ENCODE measurements at places on chromosomes 13 and 19.

- no peak for DNase-seq
Measured at GRCh38 chr19:9130965-9131364, 4.2 kb upstream of the OR7G3 start.

DNA sequence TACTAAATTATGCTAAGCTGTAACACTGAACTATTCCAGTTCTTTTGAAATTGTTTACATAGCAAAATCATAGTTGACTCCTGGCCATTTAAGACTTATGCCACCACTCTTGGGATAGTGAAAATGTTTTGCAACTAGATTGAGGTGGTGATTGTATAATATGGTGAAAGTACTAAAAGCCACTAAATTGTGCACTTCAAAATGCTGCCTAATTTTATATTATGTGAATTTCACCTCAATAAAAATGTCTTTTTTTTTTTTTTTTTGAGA is 5.0 kb upstream of the SAE1 start:
- DNase-seq, result no peak

- DNase-seq, result no peak
Measured at GRCh38 chr13:36067746-36068381, 63.3 kb downstream of the DCLK1 start.

- DNase-seq, result no peak
Measured at GRCh38 chr13:24985107-24985506, 110.8 kb upstream of the PABPC3 start.

DNA sequence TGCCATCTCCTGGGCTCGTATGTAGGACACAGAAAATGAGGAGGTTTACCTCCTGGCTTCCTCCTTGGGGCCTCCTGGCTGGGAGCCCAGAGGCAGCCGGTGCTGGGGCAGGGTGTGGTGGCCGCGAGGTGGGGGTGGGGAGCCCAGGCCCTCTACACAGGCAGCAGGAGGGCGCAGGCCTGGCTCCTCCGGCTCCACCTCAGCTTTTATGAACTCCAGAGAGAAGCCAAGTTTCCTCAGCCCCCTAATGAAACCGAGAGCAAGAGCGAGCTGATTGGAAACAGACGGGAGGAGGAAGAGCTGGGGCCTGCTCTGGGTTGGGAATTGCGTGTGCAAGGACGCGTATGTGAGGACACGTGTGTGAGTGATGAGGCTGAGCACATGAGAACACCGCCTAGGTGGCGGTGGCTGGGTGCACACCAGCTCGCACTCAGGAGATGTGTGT is 23.1 kb downstream of the LYL1 start:
- no peak for DNase-seq

GRCh38 chr13:100536643-100537180 is 51.9 kb downstream of the GGACT start:
- DNase-seq, result no peak

DNA sequence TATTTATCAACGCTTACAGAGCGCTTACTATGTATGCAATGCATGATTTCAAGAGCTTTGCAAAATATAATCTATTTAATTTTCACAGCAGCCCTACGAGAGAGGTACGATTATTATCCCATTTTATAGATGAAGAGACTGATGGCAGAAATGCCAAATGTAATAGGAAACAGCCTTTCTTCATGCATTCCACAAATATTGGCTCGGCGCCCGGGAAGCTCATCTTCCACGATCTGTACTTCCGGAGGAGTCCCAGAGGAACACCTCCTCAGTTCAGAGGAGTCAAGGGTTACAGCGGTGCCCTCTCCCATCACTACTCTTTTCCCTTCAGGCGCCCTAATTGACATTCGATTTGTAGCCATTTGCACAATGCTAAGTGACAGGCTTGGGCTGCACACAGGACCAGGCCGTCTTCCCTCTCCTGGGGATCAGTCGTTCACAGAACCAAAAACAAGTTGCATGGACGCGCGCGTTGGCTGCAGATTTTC is 1.1 kb upstream of the ARHGAP35 start:
- DNase-seq, result no peak

DNA sequence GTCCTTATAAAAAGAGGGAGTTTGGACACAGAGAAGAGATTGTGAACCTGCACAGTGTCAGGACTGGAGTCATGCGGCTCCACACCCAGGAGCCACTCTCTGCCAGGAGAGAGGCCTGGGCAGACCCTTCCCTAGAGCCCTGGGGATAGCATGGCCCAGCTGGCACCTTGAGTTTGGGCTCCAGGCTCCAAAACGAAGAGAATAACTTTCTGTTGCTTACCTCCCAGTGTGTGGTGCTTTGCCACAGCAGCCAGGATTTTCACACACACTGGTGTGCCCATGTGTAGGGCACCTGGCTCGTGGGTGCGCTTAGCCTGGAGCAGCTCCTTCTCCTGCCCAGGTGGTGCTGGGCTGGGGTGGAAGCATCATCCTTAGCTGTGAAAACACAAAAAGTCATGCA is 344.3 kb downstream of the TEX29 start:
- DNase-seq, result no peak

GRCh38 chr19:29259867-29260281 is 46.9 kb upstream of the UQCRFS1 start:
- DNase-seq, result no peak

GRCh38 chr13:114055766-114056165 is 76.7 kb downstream of the RASA3 start:
- no peak for DNase-seq

GRCh38 chr19:54674021-54674617 is 11.3 kb downstream of the LILRB4 start:
- no peak for DNase-seq

- no peak for DNase-seq
Measured at GRCh38 chr13:49125964-49126524, 94.1 kb upstream of the MLNR start.

GRCh38 chr13:46861959-46862358 is 34.9 kb downstream of the HTR2A start:
- DNase-seq, result no peak

- DNase-seq, result no peak
Measured at GRCh38 chr13:56247692-56248091, 893.0 kb upstream of the PRR20A start.

DNA sequence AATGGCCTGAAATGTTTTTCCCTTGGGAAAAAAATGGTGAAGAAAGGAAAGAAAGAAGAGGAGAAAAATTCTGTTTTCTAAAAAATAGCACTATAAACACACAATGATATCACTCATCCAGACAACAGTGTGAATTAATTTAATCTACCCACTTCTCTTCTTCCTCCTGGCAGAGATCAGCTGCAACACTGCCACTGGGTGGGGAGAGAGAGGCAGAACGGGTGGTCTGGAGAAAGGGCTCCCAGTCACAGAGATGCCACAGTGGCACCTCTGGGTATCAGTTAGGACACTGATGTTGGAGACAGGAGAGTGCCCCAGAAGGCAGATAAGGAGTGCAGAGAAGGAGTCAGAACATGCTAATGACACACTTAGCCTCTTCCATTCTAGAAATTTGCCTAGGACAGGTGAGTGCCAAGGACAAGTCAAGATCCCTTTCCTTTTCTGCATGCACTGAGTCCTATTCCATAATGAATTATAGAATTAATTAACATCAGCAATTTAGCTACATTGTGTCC is 168.6 kb downstream of the SUCLA2 start:
- no peak for DNase-seq

DNA sequence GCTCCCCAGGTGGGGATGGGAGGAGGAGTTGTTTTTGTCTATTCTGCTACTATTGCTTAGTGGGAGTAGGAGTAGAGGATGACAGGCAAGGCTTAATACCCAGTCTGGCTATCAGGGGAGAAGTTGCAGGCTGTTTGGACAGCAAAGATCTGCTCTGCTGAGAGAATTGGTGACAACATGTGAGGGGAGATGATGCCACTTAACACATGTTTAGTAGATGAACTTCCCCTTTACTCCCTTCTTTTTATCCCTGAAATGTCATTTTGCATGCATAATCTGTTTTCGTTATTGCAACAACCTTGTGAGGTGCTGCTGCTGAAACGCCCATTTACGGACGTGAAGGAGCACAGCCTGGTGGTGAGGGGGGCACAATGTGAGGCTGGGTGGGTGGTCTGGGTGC is 3.0 kb upstream of the CYP4F12 start:
- no peak for DNase-seq

DNA sequence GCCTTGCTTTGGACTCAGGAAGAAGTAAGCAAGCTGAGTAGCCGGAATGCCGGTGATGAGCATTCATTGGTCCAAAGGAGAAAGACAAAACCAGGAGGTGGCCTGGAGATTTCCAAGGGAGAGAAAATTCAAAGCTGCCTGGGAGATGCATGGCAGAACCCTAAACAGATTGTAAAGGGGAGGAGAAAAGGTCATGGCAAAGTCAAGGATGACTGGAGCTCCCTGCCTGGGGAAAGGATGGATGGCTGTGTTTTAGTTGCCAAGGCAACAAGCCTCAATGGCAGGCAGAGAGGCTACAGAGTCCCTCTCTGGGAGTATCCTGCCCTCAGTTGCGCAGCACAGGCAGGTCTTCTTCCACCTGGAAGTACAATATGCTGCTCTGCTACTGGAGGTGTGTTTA is 134.0 kb downstream of the ENOX1 start:
- DNase-seq, result no peak

DNA sequence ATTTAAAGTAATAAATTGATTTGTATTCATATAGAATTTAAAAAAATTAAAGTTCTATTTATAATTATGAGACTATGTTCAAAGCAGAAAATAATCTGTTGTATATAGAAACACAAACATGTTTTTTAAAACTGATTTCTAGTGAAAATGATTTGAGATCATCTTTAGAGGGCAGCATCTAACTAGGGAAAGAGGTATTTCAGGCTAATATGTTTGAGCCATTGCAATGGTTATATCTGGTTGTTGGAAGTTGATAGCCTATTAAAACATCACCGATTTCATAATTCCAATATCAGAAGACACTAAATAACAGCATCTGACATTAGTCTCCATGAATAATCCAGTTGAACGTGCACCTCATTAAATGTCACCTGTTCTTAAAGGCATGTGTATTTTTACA is 79.8 kb upstream of the SLITRK6 start:
- no peak for DNase-seq

DNA sequence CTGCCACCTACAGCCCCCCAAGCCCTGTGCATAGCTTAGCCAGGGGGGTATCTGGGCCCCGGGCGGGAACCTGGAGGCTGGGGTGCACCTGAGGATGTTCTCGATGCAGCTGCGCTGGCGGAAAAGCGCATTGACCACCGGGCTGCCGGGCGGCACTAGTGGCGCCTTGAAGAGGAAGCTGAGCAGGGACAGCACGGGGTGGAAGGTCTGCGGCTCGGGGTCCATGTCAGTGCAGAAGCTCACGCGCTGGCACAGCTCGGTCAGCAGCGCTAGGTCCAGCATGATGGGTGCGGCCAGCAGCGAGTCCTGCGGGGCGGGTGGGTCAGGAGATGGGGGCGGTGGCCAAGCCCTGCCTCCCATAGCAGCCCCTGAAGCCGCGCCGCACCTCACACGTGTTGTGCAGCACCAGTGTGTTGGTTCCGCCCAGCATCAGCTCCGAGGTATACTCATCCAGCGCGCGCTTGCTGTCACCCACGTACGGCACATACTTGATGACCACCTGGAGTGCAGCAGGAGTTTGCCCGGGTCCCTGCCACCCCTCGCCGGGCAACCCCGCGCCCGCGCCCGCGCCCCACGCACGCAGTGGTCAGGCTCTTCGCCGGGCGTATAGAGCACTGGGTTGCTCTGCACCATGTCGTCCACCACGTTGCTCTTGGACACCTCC is 2.6 kb downstream of the ISYNA1 start:
- DNase-seq, result no peak

DNA sequence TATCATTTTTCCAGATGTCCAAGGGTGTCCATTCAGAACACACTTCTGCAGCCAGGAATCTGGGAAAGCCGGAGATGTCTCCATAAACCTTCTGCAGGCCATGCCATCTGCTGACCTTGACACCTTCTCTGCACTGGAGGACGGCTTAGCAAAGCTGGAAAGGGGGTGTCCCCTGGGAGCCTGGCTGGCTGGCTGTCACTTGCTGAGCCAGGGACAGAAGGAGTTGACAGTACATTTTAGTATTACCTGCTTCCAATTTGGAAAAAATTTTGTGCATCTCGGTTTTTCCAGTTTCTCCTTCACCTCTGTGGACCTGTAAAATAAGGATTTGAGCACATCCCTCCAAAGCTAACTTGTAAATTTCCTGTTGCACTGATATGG is 8.1 kb upstream of the CHST8 start:
- no peak for DNase-seq

GRCh38 chr13:24065176-24065575 is 95.3 kb upstream of the SPATA13 start:
- no peak for DNase-seq

DNA sequence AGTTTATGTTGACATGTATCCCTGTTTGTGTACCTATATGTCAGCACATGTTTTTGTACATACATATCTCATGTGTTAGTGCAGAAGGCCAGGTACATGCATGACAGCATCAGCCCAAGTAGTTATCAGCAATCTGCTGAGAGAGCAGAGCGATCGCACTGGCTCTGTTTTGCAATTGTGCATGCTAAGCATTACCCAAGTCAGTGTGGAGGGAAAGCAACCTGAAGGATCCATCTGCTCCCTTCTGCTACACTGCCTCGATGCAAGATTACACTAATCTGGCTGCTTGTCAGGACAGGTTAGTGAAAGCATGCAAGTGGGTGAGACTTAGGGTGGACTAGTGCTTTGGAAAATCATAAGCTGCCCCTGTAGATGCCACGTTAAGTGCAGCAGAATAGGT is 211.8 kb downstream of the PCCA start:
- no peak for DNase-seq

- DNase-seq, result no peak
Measured at GRCh38 chr13:95146486-95146885, 154.8 kb downstream of the ABCC4 start.

DNA sequence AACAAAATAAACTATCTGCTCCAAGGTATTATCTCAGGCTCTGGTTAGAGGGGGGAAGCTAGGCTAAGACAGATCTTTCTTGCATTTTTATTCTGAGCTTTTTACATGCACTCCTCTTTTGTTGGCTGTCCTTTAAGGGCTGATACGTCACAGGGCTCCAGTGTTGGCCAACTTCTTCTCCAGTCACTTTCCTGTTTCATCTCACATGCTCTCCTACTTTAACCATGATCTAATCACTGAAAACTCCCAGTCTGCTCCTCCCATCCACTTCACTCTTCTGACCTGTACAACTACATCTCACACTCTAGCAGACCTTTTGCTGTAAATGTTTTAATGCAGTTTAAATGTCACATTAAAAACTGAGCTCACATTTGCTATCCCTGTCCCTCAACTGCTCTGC is 510.0 kb upstream of the KLF12 start:
- no peak for DNase-seq

DNA sequence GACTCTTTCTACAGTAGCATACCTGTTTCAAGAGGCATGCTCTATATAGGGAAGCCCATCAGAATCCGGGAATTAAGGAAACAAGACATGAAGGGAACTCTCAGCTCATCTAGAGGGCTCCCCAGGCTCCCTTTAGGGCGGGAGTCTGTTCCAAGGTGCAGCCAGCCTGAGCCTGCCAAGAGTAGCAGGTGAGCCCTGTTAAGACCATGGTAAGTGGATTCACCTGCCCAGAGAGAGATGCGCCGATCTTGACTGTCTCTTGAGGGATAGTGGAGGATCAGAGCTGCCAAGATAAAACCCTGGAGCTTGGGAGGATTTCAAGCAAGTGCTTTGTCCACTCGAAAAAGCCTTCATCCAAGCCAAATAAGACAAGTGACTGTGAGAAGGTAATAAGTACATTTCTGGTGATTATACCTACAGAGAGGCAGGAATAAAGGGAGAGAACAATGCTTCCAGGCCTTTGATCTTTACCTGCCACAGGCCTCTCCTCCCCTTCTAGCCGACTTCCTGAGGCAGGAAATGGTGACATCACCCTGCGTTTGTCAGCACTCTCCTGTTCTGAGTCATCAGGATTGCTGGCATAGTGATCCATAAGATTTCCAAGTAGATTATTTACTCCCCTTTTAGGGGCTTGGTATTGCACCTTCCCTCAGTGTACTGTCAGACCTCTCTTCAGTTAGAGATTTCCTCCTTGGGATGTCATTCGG is 31.5 kb downstream of the KLF5 start:
- DNase-seq, result peak; percentile 6

All from stimulated activated naive CD8-positive, alpha-beta T cell treated with anti-CD3 and anti-CD28 coated beads, Interleukin-15, Interleukin-2, amounts not matched to agents 100 U/mL and 50 U/mL, for 24 hours (primary cell).